ENCODE measurements at places on chromosomes 3 and 15.
A peak's percentile ranks its signal among the peaks of the same experiment; 100 is the strongest.

DNA sequence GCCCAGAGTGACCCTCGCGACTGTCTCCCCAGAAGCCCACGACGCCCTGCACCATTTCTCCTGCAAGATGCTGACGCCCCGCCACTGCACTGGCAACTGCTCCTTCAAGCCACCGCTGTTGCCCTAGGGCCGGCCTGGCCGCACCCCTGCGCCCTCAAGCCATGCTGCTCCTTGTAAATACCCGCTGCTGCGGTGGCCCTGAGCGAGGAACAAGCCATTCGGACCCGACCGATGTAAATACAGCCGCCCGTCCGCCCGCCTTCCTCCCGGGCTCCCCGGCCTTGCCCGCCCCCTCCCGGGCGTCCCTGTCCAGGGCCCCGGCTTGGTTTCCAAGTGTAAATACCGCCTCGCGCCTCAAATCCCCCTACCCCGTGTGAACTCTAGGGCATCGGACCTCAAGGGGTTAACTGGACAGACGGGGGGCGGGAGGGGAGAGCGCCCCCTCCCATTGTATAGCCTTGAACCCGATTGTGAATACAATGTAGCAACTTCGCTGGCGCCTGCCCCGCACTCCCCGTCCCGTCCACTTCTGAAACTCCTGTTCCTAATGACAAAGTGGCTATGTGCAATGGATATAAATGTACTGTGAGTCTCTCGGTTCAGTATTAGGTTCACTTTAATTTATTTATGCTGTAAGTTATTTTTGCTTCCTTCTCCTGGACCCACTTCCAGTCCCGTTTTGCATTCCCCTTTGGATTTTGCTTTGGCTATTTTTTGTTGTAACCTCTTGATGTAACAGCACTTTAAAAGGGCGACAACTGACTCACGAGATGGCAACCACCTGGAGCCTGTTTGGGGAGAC lies 5.9 kb downstream of the RNU6-1 start:
- DNase-seq: peak; percentile 73

GRCh38 chr15:78050826-78051225 lies 26.7 kb downstream of the TBC1D2B start:
- no peak for DNase-seq

DNA sequence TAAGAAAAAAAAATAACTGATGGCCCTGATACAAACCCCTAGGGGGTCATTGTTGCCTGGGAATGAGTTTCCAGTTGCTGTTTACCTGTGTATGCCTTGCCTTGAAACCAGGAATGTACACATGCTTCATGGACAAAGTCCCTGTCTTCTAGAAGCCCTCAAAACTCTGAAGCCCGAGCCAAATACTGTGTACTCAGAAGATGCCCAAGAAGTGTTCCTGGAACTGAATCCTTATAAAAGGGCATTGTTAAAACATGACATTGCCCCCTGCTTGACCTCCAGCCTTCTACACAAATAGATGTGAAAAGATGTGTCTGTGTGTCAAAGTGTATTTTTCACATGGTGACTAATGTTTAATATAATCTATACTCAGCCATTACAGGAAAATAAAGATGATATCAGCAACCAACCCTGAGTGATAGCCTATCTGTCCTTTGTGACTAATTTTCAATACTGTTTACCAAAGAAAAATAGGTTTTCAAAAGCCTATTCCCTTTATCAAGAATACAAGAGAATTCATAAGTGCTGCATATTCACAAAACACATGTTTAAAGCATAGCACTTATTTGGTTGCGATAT lies 325.9 kb downstream of the MECOM start:
- no peak for DNase-seq

- DNase-seq: no peak
These were observed 18.9 kb upstream of the ACAP2 start for GRCh38 chr3:195461594-195462307.

- no peak for DNase-seq
These were observed 21.1 kb downstream of the ATRIP start for GRCh38 chr3:48467473-48468267.

- DNase-seq: no peak
These were observed 9.9 kb downstream of the TBC1D2B start for GRCh38 chr15:78067328-78068228.

DNA sequence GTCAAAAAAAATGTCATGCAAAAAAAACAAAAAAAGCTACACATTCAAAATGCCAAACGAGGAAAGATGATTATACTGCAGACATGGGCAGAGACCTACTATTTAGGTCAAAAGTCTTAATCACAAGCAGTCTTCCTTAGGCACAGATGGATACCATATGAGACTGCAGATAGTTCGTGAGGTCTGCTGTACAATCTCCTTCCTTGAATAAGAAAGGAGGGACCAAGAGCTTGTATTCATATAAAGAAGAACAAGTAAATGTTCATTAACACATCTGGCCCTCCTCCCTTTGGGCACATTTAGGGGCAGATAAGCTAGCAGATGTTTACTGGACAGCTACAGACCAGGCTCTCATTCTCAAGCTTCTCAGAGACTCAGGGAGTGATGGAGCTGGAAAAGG lies 45.3 kb downstream of the ANXA2 start:
- no peak for DNase-seq

- DNase-seq: no peak
These were observed 93.7 kb upstream of the IMPG2 start for GRCh38 chr3:101414121-101414520.

DNA sequence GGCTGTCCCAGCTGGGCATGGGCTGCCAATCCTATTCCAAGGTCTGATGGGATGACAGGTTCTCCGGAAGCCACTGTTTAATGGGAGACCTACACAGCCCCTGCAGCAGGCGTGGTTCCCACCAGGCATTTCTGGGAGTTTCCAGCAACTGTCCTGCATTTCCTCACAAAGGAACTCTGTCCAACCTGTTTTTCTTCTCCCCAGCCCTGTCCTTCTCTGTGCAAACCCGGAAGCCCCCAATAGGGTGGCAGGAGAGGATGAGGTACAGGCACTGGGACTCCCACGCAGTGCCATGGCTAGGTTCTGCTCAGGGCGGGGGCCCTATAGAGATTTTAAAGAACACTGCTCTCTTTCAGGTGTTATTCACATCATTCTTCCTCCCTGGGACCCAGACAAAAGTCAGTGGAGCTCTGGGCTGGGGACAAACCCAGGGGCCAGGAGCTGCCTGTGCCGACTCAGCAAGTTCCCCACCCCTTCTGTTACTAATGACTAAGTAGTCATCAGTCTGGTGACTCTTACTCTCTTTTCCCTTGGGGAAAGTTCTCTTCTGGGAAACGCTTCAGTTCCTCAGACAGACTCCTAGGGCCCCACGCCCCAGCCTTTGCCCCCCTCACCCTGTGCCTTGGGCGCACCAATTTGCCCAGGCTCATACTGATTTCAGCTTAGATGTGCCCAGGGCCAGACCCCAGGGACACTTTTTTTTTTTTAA lies 97.7 kb downstream of the CD47 start:
- DNase-seq: peak; percentile 68

DNA sequence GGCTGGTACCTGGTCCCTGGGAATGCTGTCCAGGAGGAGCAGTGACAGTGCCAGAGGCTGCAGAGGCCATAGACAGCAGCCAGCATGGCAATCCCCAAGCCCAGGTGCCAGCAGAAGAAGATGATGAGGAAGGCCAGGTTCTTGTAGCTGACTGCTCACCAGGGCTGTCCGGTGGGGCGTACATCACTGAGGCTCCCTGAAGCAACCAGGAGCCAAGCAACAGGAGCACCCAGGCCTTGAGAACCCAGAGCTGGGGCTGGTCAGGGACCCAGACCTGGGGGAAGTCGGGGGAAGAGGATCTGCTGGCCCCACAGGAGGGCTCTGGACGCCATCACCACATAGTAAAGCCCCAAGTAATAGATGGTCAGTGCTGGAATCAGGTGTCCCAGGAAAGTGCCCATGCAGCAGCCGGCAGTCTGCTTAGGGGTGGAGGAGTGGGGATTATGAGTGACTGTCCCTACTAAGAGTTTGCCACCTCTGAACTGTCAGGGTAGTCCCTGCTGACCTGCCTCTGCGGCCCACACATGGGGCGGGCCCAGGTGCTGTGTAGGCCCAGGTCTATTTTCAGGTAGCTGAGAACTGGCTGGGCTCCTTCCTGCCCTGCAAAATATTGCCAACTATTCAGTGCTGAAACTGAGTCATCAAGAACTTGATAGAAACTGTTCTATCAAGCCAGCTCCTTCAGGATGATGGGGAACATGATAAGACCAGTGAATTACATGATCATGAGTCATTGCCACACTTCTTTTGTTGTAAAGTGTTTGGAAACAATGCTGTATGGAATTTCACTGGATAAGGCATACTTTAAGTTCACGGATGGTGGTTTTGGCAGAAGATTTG lies 68.7 kb downstream of the CHRD start:
- peak; percentile 41 for DNase-seq

DNA sequence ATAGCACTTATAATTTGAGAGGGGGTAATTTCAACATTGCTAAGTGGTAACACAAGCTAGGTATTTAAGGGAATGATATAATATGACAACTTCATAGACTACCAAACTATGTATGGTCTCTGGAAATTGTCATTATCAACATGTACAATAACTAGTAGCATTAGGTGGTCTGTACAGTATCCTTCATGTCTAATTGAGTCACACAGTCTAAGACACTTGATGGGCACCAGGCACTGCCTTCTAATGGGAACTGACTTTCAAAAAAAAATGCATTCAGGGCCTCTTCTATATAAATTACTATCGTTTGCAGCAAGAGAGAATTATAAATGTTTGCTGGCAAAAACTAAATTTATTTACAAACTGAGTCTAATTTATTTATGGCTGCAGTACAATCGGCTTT lies 271.8 kb downstream of the MECOM start:
- no peak for DNase-seq

DNA sequence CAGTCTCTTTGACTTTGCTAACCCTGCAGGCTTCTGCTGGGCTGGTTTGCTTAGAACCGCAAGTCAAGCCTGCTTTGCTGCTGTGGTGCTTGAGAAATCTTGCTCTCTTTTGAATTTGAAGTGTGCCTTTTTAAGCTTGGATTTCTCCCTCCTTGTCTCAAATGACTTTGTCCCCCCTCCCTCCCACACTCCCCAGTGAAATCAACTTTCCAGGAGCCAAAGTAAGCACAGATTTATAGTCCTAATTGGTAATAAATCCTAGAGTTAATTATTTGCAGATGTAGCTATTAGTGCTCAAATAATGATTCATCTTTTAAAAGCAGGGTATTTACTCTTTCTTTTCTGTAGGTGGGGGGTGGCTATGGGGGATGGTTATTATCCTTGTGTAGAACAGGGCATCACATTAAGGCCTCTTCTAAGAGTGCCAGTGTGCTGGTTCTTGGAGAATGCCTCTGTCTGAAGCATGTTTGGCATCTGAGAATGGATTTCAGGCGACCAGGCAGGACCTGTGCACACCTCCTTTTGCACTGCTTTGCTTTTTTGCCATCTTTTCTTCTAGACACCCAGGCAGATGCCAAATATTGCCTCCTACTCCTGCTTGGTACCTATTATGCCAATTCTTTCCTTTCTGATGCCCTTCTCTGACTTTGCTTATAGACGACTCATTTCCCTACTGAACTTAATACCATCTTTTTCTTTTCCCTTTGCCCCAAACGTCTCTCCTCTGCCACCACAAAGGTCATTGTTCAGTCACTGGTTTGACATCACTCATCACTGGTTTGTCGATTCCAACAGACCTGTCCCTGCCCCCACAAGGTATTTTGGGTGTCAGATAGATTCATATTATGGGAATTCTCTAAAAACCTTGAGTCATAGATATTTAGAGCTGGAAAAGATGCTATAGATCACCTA lies 50.7 kb downstream of the CLDN11 start:
- DNase-seq: peak; percentile 79

DNA sequence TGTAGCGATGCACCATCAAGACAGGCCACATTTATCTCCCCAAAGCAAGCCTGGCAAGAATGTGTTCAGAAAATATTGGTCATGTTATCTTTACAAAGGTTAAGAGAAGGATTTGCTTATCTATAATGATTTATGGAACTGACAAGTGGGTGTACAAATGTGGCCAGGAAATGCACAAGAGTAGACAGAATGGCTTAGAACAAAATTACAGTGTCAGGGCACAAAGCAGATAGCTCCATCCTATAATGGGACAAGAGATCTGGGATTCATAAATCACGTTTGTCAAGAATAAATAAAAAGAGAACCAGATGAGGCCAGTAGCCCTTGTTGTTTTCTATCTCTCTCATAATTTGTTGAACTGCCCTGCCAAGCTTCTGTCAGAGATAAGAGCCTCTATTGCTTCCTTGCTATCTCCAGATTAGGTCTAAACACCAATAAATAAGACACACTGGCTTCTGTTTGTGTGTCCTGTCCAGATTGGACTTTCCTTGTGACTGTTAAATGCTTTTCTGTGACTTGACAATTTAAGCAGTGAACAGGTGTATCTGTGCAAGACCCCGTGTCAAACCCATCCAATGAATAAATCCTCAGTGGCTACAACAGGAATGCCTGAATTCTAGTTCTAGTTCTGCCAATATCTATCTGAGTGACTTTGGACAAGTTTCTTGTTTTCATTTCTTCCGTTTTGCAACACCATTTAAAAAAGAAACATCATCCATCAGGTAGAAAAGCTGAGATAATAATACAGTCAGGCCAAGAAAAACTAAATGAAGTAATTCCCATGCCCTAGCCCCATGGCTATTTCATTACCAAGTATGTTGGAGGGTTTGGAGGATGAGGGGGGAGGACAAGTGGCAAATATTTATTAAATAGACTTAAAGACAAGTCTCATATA lies 157.2 kb downstream of the DCLK3 start:
- no peak for DNase-seq

DNA sequence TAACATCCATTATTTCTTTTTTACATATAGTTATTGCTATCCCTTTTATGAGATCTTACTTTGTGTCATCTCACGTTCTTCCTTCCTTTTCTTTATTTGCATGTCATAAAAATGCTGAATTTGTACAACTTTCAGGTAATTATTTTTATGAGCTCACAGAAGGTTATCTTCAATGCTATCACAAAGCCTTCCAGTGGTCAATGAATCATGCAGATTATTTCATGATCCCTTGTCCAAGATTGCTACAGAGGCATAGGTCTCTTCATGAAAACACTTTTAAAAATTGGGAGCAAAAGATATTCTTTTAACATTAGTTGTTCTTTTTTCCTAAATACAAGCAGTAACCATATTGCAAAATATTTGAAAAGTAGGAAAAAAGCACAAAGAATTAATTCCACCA lies 880.1 kb upstream of the NR2F2 start:
- no peak for DNase-seq

DNA sequence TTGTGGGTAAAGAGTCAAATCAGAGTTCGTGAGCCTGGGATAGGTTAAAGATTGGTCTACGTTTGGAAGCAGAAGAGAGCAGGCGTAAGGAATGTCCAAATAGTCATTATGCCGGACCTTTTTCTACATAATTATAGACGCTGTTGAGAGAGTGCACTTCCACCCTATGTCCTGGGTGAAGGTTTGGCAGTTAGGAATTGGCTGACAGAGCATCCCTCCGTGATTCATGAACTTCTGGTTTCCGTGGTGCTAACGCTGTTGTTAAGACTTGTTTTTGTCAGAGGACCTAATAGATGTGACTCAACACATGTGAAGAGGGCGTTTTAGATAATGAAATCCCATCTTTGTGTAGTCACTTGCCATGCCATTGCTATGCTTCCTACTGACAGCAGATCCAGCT lies 1.1 kb downstream of the EAF1 start:
- DNase-seq: peak; percentile 68

DNA sequence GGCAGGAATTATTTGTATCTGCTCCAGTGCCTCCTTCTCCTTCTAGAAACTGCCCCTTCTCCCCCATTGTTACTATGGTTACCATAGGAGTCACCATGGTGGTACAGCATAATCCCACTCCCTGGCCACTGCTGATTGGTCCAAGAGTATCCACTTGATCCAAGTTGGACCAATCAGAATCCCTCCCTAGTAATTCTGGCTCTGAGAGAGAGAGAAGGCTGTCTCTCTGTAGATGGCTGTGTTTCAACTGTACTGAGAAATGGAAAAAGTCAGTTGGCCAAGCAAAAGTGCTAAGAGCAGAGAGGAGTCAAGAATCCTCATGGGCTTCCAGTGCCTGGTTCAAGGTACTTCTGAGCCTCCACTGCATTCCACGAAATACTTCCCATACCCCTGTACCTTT lies 120.6 kb upstream of the SPATA12 start:
- DNase-seq: no peak
